Forelimb muscle (tissue), 1 donor: ENCODE measurements at places on chromosomes 11 and 22. TPM values are rescaled to one million over a fixed set of nuclear protein-coding genes. Genes with fewer than 3 reads are reported as not detected.

PAX6 gene
- polyA plus RNA-seq: 0.85 TPM

IGLL1 gene
- polyA plus RNA-seq: 0.76 TPM

ELP4 gene
- 17.4 TPM for polyA plus RNA-seq

SESN3 gene
- 110 TPM for polyA plus RNA-seq

TMEM151A gene
- polyA plus RNA-seq: not detected

TMEM191C gene
- polyA plus RNA-seq: 0.51 TPM

TEX12 gene
- 0.33 TPM for polyA plus RNA-seq

BARX2 gene
- polyA plus RNA-seq: 0.68 TPM

NCR3LG1 gene
- polyA plus RNA-seq: 0.29 TPM

CCDC15 gene
- polyA plus RNA-seq: 3.0 TPM

API5 gene
- polyA plus RNA-seq: 42.7 TPM

OR2AT4 gene
- 0.11 TPM for polyA plus RNA-seq

TRIM51 gene
- not detected for polyA plus RNA-seq

FDX1 gene
- polyA plus RNA-seq: 8.6 TPM

STARD10 gene
- polyA plus RNA-seq: 49.5 TPM

ANGPTL5 gene
- 0.38 TPM for polyA plus RNA-seq

TSKU gene
- polyA plus RNA-seq: 18.6 TPM

LMF2 gene
- polyA plus RNA-seq: 36.6 TPM

CFAP300 gene
- 1.5 TPM for polyA plus RNA-seq

LRRC74B gene
- 0.18 TPM for polyA plus RNA-seq

MMP10 gene
- polyA plus RNA-seq: not detected

MISFA gene
- polyA plus RNA-seq: 5.9 TPM

GDPD4 gene
- polyA plus RNA-seq: 0.09 TPM

FAM111B gene
- polyA plus RNA-seq: 5.6 TPM

GAB4 gene
- not detected for polyA plus RNA-seq

RASL10A gene
- polyA plus RNA-seq: 2.5 TPM

OR51S1 gene
- polyA plus RNA-seq: not detected

SLC5A4 gene
- polyA plus RNA-seq: 1.6 TPM

FGF19 gene
- 0.53 TPM for polyA plus RNA-seq

MMP8 gene
- 0.04 TPM for polyA plus RNA-seq

TMEM191B gene
- polyA plus RNA-seq: not detected

VWA5A gene
- 114 TPM for polyA plus RNA-seq

NELL1 gene
- 5.1 TPM for polyA plus RNA-seq

ART1 gene
- polyA plus RNA-seq: 7.2 TPM

CECR2 gene
- 23.2 TPM for polyA plus RNA-seq

DDI1 gene
- polyA plus RNA-seq: not detected

NXPE4 gene
- not detected for polyA plus RNA-seq
